Cortex of kidney (tissue), 1 donor: ENCODE measurements at places on chromosomes 12 and 14.

GRCh38 chr12:61894168-61894567, 366.0 kb upstream of the USP15 start:
- no peak for DNase-seq

DNA sequence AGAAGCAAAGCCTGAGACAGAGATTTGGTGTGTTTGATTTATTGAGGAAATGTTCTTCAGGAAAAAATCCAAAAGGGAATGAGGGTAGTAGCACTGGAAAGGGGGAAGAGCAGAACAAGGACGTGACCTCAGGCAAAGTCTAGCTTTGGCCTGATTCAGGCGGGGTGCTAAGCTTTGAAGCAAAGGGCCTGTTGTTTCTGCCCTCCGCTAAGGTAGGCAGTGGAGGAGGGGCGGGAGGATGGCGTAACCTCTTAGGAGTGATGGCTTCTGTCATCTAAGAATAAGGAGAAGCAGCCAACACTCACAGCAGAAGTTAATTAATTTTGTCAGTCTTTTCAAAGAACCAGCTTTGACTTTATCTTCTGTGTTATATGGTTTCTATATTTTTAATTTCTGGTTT, 20.4 kb downstream of the ABHD12B start:
- no peak for DNase-seq

DNA sequence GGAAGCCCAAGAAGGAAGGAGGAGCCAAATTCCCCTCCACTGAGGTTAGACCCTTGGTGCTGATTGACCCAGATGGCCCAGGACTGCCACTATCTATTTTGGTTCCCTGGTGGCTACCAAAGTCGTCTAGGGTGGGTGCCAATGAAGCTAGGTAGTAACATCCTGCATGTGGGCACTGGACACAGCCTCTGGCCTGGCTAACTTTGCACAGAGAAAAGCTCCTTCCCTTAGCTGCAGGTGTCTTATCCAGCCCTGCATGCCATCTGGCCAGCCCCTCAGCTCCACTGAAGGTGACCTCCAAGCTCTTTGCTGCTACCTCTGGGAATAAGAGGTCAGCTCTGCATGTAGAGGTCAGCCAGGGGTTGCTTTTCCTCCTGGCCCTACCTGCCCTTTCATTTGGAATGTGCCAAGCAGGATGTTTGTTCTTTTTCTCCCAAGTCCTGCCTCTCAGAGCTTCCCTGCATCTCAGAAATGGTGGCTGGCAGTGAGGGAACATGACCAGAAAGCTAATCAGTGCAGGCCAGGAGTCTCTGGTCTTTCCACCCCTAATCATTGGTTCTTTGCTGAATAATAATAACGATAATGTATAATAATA, 34.0 kb downstream of the JDP2 start:
- no peak for DNase-seq

DNA sequence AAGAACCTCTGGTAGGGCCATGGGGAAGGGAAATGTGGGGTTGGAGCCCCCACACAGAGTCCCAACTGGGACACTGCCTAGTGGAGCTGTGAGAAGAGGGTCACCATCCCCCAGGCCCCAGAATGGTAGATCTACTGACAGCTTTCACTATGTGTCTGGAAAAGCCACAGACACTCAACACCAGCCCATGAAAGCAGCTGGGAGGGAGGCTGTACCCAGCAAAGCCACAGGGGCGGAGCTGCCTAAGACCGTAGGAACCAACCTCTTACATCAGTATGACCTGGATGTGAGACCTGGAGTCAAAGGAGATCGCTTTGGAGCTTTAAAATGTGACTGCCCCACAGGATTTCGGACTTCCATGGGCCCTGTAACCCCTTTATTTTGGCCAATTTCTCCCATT, 97.8 kb downstream of the HMGA2 start:
- DNase-seq: no peak

DNA sequence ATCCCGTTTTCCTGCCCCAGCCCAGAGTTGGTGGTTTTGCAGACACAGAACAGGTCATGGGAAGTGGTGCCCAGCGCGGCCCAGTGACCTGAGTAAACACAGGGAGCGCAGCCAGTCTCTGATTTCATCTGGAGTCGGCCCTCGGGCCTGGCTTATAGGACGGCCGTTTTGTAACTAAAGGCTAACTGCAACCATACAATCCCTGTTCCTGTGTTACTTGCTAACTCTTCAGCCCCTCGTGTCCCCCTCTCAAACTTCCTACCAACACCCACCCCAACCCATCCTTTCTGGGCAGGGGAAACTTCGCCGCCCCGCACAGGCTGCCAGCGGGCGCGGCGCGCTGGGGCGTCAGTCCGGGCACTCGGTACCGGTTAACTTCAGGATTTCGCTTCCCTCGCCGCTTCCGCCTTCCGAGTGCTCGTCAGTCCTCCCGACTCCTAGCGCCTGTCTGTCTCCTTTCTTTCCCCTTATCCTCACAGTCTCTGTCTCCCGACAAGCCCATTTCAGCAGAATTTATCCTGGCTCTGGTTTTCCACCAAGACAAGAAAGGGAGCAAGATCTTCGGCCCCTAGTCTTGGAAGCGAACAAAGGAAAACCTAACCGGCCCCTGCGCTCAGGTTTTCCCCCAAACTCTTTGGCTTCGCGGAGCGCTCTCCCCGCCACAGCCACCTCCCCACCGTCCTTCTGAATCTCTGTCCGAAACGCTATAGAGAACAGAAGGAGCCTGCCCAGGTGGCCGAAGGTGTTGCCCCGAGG, 2.0 kb downstream of the SIX1 start:
- DNase-seq: no peak

DNA sequence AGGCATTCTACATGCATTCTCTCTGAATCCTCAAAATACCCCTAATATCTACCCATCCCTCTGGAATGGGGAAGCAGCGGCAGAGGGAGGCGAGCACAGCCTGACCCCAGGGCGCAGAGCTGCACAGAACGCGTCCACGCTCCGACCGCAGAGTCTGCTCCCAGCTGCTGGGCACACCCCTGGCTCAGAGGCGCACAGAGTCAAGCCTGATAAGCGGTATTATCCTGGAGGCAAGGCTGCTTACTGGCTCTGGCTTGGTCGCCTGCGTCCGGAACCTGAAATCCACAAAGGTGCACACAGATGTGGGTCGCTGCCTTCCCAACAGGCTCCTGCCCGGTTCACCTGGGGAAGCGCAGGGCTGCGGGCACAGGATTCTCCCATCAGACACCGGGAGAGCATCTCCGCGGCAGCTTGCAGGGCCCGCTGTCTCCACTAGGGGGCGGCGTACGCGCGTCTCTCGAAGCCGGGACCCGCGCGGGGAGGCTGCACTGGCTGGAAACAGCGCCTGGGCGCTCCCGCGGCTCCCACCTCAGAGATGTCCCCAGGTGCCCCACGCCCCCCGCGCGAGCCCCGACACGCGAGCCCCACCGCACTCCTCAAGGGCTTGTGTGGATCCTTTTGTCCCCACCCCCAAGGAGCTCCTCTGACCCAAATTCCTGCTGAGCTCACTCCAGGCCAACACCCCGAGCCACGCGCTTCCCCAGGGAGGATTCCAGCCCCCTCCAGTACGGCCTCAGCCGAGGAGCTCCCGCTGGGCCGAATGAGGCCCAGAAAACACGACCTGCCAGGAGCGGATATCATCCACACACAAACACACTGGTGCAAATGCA, 120.1 kb upstream of the FZD10 start:
- no peak for DNase-seq

DNA sequence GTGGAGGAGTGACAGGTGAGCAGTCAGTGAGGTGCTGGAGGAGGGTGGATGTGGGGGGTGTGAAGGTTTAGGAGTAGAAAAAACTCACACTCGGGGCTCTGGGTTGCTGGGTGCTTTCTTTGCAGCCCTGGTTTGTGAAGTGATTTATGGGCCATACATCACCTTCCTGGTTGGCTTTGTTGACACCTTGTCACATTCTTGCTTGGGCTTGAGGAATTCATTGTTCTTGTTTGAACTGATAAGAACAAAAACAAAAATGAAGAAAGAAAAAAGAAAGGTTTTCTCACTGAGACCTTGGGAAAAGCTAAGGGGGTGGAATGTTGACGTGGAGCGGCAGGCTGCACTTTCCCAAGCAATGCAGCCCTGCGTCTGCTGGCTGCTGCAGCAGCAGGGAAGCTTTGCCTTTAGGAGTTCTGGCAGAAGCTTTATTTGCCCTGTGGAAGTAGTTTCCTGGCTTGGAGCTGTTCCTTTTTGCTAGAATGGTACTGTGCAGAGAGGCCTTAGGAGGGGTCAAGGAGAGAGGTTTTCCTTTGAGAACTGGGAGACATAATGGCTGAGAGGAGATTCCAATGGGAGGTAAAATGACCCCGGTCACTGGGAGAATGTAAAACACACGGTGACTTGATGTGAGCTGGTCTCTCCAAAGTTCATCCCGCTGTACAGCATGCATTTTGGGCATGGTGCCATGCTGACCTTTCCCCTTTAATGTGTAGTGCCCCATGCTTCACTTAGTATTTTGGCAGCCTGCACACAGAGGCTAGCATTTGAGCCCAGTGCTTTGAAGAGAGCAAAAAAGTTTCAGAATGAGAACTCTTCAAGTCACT, 52.8 kb downstream of the HMGA2 start:
- DNase-seq: no peak

DNA sequence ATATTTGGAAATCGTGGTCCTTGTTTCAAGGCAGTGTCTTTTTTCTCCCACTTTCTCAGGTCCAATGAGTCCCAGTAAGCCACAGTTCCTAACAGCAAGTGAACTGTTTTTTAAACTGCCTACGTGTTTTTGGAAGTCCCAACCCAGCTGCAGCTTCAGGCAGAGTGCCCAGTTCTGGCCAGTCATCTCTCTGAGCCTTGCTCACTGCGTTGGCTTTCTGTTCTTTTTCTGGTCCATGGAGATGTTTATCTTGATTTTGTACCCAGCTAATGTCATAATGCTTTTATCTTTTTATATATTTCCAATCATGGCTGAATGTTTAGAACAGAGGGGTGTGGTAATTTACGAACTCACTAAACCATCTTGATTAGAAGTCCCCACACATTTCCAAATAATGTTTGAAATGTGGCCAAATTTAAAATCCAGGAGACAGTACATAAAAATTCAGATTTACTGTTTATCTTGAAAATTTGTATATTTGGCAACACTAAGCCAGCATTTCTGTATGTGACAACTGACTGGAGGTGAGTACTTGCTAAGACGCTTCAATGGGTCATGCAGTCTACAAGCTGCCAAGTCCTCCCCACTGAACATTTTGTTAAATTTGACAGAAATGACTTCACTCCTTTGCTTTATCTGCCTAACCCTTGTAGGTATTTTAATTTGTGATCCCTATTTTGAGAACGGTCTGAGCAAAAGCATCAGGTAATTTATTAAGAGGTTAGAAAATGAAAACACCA, 46.1 kb upstream of the OTOGL start:
- DNase-seq: no peak

GRCh38 chr14:99391671-99392070, 89.0 kb downstream of the SETD3 start:
- no peak for DNase-seq

DNA sequence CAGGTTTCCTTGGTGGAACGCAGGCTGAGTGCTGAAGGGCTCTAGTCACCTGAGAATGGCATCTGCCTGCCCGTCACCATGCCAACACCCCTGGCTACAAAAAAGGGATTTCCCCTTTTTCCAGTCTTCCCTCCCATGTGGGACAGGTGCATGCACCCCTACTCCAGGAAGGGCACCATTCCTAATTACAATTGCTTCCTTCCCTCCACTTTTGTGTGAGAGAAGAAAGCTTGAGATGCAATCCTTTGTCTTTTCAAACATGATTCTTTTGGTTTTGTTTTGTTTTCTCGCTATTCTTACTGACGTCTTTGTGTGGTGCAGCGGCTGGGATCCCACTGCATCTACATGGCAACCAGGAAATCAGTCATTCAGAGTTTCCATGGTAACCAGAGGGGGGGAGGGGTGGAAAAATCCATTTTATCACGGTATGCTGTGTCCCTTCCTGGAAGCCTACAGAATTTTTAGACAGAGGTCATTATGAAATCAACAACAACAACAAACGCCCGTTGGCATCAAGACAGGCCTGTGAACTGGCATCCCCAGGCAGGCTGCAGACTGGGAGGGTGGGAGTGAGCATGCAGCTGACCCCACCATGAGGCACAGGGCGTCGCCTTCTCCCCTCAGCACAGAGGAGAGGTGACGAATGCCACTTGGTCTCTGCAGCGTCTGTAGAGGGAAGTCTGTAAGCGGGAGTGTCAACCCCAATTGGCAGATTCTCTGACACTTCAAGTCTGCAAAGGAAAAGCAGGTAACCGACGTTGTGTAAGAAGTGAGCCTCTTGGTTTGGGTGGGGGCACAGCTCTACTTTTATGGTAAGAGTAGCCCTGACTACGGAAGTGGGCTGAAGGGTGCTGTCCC, 13.6 kb upstream of the GNG2 start:
- DNase-seq: no peak

- DNase-seq: no peak
These were observed 217.9 kb upstream of the BTG1 start for GRCh38 chr12:92363295-92364146.

DNA sequence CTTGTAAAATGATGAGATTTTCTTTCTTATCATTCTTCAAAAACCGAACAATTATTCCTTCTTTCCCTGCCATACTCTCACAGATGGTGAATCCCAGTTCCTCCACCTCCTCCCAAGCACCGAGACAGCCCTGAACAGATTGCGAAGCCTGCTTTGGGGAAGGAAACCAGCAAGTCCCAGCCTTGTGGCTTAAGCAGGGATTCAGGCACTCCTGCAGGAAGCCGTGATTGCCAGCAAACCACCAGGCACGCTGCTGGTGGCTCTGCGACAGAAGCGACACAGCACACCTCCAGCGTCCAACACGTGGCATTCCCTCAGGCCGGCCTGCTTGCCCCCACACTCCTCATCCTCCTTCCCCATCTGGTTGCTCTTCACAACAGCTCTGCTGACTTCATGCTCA, 237.7 kb downstream of the GXYLT1 start:
- DNase-seq: no peak

GRCh38 chr12:15705606-15706005, 83.6 kb downstream of the EPS8 start:
- DNase-seq: no peak

DNA sequence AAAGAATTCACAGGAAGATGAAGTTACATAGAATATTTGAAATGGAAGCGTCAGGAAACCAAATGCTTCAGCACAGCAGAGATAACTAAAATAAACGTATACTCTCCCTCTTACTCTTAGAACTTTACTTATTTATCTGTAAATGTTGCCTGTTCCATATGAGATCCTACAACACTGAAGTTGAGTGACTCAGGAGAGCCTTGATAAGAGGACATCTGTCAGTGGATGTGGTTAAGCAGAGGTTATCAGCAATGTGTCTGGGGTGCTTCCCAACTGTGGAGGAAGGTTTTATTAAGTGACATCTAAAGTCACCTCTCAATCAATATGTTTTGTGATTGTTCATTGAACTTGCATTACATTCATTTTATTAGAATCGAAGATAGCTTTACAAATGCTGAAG, 81.9 kb downstream of the NEDD1 start:
- no peak for DNase-seq

DNA sequence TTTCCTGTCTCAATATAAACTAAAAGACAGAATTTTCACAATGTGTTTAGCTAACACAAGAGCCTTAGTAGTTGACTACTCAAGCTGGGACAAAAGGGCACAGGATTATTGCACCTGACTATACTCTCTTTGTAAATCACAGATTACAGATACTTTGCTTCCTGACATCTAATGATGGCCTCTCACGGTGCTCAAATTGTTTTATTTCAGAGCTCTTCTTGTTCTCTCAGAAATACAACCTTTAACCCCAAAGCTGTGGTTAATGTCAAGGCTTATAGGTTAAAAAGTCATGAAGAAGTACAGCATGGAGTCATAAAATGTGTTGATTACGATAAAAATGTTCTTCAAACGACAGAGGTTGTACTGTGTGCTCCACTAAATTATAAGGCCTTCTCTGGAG, 89.9 kb upstream of the CPNE8 start:
- DNase-seq: no peak
